ENCODE measurements at places on chromosomes 6 and 20.

GRCh38 chr6:4036581-4036980 lies 42.4 kb downstream of the FAM217A start:
- DNase-seq = no peak

DNA sequence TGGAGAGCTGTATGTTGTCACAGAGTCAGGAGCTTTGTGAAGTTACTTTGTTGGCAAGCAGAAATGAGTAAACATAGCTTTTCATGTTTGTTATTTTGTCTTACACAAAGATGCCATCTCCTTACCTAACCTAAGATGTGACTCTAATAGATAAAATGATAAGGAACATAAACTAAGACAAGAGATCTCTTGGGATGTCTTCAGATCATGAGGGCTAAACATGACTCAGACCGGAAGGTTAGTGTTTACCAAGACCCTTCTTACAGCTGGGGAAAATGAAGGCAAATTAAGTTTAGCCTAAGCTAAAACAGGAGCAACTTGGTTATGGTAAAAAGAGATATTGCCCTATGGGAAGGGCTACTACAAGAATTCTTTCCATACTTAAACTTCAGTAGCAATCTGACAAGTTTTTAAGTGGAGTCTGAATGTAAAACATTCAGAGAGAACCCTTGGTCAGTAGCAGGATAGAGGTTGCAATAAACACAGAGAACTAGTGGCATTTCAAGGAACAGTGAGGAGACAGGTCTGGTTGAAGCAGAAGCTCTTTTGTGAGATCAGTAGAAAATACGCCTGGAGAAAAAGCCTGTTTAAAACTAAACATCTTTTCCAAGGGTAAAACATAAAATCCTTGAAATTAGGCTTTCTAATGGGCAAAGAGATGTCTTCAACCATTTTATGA lies 29.9 kb downstream of the SGK1 start:
- DNase-seq = no peak

DNA sequence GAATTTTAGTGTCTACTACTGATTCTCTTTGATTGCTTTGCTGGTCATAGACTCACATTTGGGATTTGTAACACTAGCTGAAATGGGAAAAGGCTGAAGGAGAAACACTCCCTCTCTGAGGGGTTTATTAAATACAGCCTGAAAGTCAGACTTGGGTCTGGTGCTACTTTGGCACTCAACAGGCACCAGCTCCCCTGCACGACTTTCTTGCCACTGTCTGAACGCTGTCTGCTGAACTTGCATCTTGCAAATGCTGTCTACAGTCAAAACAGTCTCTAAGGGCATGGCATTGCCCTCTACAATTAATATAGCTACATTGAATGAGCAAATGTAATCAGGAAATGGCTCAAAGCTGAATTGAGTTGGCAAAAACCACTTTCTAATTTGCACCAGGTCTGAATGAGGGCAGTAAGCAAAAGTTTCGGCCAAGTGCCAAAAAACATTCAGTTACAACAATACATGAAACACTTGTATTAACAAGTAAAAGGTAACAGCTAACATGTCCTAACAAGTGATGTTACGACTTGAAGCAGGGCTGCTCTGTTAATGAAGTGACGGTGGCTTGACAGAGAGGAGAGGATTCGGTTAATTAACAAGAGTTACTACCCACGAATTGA lies 119.5 kb downstream of the FOXC1 start:
- DNase-seq = no peak

GRCh38 chr6:147675281-147675680 lies 166.8 kb downstream of the SAMD5 start:
- DNase-seq = no peak

- DNase-seq = no peak
Observed at GRCh38 chr6:121999456-122000065, 399.9 kb upstream of the HSF2 start.

DNA sequence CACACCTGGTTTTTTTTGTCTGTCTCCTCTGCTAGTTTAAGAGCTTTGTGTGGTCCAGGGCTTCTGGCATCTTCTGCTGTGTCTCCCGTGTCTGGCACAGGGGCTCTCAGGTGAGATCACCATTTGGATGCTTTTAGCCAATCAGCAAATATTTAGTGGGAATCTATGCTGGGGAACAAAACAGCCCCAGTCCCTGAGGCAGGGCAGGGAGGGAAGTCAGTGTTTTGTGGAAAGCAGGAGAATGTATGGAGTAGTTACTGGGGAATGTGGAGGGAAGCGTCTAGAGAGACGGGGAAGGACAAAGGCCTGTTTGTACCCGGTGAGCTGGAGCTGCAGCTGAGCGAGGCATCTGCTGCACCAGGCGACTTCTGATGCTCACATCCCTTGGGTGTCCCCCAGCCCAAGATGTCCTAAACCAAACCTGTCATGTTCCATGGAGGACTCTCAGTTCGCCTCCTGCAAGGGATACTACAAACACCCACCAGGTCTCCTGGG lies 49.3 kb upstream of the NNAT start:
- DNase-seq = no peak
